RKO (cell line): ENCODE measurements at places on chromosomes 1 and 21.

DNA sequence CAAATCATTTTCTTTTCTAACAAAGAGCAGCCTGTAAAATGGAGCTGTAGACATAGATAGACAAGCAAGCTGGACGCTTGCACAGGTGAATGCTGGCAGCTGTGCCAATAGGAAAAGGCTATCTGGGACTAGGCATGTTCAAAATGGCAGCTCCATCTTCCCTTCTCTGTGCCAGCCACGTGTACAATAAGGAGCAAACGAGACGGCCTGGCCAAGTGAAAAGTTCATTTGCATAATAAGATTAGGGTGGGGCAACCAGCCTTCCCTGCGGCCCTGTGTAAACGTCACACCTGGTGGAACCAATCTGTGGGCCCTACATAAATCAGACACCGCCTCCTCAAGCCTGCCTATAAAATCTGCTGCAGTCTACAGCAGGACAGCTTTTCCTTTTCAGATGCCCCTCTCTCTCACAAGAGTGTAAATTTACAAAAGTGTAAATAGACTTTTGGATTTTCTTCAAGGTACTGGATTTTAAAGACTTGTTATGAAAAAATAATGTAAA lies 16.6 kb upstream of the EDEM3 start:
- DNase-seq = no peak

DNA sequence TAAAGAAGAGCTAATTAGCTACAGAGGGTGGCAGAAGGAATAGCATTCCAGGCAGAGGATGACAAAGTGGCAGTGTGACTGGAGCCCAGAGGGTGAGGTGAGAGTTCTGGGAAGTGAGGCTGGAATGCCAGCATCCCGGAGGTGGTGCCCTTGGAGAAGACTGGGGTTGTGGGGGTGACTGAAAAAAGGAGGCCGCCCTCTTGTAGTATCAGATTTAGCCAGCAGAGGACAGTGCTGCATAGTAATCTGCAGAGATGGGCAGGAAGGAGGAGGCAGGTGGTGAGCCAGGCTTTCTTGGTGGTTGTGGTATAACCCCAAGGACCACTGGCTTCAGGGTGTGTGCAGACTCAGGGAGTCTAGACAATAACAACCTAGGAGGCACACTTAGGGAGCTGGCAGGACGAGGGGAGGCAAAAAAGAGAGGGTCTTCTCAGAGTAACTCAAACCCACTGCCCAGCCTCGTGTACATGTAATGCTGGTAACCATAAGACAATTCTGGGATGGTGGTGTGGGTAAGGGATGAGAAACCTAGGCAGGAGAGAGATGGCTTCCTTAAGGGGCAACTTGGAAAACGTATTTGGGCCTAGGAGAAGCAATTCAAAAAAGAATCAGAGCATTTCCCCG lies 30.5 kb downstream of the MROH7 start:
- DNase-seq = peak; percentile 67

GRCh38 chr1:94544706-94545490 lies 3.3 kb upstream of the F3 start:
- peak; percentile 52 for DNase-seq

- DNase-seq = peak; percentile 23
These were observed 648.2 kb downstream of the SMYD3 start for GRCh38 chr1:245858722-245859492.

DNA sequence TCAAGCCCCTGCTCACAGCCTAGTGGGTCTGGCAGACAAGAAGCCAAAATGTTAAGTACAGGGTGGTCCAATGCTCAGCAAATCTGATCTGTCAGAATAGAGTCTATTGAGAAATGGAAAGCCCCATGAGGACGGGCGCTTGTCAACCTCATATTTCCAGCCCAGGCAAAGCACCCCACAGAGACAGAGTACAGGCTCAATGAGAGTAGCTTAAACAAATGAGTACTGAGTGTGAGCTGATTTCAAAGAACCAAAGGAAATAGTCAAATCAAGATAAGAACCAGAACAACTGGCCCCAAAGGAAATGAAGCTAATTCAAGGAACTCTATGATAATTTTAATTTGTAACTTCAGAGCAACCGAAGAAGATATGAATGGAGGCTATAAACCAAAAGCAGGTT lies 44.6 kb upstream of the SLC30A1 start:
- DNase-seq = no peak

- peak; percentile 8 for DNase-seq
These were observed 5.0 kb downstream of the PRELP start for GRCh38 chr1:203480525-203481084.

DNA sequence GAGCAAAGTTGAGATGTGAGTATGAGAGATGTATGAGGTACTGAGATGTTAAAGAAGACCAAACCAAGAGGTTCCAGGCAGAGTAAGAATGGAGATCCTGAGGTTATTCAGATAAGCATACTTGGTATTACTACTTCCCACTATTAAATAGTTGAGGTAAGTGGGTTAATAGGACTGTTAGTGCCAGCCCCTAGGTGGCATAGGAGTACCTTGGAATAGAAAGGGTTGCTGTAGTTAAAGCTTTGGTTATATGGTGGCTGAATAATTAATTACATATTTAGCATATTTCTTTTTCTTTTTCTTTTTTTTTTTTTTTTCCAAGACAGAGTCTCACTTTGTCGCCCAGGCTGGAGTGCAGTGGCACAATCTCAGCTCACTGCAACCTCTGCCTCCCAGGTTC lies 397.9 kb upstream of the TMPRSS15 start:
- peak; percentile 9 for DNase-seq

DNA sequence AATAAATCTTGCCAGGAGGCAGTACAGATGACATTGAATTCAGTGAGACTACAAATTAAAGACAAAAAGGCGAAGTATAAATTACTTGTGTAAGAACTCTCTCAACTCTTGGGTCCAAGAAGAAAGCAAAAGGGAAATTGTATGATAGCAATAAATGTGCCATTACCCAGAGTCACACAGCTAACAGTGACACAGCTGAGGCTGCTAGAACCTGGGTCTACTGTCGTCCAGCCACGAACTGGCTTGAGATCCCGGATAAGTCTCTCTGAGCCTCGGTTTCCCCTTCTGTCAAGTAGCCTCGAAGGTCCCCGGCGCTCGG lies 362 bp upstream of the ROR1 start:
- DNase-seq = no peak

- DNase-seq = no peak
These were observed 492 bp downstream of the FOXO6 start for GRCh38 chr1:41361495-41362356.

GRCh38 chr1:173505391-173505790 lies 28.3 kb downstream of the PRDX6 start:
- no peak for DNase-seq

- DNase-seq = no peak
These were observed 5.1 kb downstream of the AGRN start for GRCh38 chr1:1024771-1025699.

DNA sequence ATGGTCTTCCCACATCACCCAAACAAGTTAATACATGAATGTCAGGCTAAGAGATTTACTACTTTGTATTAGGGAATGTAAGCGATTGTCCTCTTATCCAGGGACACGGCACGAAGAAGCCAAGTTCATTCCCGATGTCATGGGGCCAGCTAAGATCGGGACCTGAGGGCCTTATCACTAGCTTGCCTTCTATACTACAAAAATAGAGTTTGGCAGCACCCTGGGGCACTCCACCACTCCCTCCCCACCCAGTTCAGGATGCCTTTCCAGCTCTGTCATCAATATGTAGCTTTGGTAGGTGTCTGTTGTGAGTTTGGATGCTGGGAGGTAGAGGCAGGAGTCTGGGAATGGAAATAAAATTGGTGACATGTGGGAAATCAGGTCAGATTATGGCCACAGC lies 197.5 kb downstream of the ATG4C start:
- DNase-seq = no peak

GRCh38 chr1:163168053-163168452 lies 34.7 kb downstream of the RGS5 start:
- peak; percentile 97 for DNase-seq

DNA sequence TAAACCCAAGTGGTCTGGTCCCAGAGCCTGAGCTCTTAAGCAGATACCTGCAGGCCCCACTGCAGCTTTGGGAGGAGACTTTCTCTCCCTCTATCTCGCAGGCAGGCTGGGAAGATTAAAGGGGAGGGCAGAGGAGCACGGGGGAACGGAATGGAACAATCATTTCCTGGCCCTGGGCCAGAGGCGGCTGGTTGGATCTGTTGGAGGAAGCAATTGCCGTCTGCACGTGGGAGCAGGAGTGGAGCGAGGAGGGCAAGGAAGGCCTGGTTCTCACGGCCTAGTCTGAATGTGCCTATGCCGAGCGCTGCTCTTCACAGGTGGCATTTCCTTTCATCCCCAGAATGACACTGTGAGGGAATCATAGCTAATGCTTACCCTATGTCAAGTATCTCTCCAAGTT lies 23.7 kb downstream of the NKAIN1 start:
- DNase-seq = no peak

GRCh38 chr1:60936163-60936562 lies 146.2 kb upstream of the NFIA start:
- no peak for DNase-seq

DNA sequence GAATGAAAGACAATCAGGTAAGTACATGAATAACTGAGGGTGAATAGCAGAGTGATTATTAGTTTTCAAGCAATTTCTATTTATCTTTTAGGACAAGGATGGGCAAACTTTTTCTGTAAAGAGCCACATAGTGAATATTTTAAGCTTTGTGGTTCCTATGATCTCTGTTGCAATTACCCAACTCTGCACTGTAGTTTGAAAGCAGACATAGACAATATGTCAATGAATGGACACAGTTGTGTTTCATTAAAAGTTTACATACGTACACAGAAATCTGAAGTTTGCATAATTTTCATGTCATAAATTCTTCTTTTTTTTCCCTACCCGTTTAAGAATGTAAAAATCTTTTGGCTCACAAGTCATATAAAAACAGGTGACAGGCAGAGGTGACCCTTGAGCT lies 71.4 kb downstream of the ZNF281 start:
- no peak for DNase-seq

DNA sequence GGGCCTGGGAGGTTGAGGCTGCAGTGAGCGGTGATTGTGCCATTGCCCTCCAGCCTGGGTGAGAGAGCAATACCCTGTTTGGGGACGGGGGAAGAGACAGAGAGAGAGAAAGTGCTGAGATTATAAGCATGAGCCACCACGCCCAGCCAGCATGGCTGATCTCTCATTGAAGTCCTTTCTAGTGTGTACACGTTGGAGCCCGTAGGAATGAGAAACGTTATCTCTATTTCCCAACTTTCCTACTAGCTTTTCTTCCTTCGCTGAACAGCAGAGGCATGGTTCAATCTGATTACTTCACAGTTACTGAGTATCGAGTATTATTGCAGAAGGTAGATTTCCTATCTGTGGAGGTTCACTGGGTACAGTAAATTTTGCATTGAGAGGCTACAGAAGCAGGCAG lies 4.5 kb downstream of the PEX14 start:
- no peak for DNase-seq

- DNase-seq = no peak
These were observed 14.0 kb downstream of the SFPQ start for GRCh38 chr1:35178874-35179380.

- no peak for DNase-seq
These were observed 79.4 kb downstream of the SSBP3 start for GRCh38 chr1:54326543-54327385.

GRCh38 chr1:241109039-241109438 lies 248.0 kb downstream of the RGS7 start:
- DNase-seq = no peak

GRCh38 chr1:10759413-10760200 lies 36.8 kb downstream of the CASZ1 start:
- no peak for DNase-seq

- DNase-seq = no peak
These were observed 107.7 kb downstream of the NIBAN1 start for GRCh38 chr1:184866586-184866985.

- peak; percentile 79 for DNase-seq
These were observed at the start of gene KLHL17 for GRCh38 chr1:960363-961131. Gene KLHL17 (plus strand): TSS chr1:960584. CDS start chr1:960694, 110 bp downstream.

- DNase-seq = no peak
These were observed 41.1 kb upstream of the MTR start for GRCh38 chr1:236753964-236754363.

DNA sequence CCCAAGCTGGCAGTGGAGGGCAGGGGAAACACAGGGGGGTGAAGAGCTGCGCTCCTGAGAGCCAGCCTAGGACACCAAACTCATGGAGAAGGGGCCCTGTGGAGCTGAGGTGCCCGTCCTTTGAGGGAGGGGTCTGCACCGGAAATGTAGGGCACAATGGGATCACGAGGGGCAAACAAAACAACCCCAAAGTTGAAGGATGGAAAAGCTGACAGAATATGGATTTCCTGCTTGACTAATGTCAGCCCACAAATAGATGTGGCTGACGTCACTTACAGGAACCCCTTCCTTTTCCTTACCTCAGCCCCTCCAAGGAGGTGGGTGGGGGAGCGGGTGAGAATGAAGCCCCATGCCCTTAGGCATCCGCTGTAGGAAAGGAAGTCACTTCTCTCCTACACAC lies 110.9 kb downstream of the KCNN3 start:
- no peak for DNase-seq

- no peak for DNase-seq
These were observed 77.1 kb downstream of the PIK3CD start for GRCh38 chr1:9728451-9729295.

DNA sequence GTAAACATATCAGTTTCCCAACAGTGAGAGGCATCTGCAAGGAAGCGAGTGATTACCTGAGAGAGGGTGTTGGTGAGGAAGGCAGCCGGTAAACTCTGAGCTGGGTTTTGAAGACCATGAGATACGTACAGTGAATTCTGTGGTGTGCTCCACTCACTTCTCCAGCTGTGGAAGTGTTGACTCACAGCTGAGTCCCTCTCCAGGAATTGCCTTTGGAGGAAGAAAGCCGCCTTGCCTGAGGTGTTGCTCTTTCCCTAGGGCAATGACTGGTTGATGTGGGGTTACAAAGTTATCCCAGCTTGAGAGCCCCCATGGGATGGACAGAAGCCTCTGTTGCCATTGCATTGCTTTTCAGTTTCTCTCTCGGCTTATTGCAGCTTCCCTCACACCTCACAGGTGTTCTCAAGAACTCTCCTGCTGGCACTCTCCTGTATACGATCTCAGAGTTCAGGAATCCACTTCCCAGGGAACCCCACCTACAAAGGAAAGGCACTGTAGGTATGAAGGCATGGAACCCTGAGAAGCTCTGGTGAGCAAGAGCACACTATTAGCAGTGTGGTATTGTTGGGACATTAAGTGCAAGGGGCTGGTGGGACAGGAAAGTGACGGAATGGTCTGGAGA lies 10.8 kb downstream of the NHLH1 start:
- no peak for DNase-seq

DNA sequence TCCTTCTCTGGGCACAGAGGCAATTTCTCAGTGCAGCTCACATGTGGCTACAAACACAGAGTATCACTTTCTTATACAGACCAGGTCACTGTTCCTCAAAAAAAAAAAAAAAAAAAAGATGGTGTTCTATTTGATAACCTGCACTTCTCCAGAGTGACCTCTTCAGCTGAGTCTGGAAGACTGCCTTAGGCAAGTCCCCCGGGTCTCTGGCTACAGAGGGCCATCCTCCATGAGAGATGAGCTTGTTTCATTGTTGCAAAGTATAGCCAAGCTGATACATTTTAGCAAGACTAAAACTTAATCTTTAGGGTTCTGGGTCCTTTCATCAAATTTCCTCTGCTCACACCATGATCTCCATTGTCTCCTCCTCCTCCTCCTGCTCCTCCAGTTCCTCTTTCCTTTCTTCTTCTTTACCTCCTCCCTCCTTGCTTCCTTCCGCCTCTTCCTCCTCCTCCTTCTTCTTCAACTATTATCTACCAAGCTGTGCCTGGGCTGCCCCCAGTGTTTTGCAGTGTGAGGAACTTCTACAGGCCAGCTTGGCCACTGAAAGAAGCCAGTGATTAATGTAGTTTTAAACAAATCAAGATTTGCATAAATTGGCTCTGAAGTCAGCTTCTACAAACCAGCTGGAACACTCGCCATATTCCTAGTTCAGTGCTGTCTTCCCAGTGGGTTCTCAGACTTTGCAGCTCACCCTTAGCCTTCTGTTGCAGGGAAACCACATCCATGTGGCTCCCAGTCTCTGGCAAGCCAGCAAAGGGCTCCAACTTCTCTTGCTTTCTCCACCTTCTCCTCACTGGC lies 139.4 kb downstream of the RUNX1 start:
- no peak for DNase-seq
